ENCODE measurements at places on chromosomes 3 and 15. TPM values are rescaled to one million over a fixed set of nuclear protein-coding genes. Genes with fewer than 3 reads are reported as not detected.

GHSR gene
- total RNA-seq: not detected

GOLGA6A gene
- total RNA-seq: not detected

CLEC3B gene
- total RNA-seq: not detected

CIDEC gene
- total RNA-seq: 29.8 TPM

VGLL4 gene
- 33.2 TPM for total RNA-seq

DNAH12 gene
- total RNA-seq: not detected

GRM2 gene
- total RNA-seq: 0.07 TPM

STRA6 gene
- total RNA-seq: 71.4 TPM

COLQ gene
- total RNA-seq: 0.80 TPM

LRTM1 gene
- total RNA-seq: not detected

POTEB2 gene
- total RNA-seq: not detected

TM4SF4 gene
- total RNA-seq: 40.4 TPM

IL16 gene
- not detected for total RNA-seq

NIT2 gene
- 96.6 TPM for total RNA-seq

TM4SF18 gene
- 39.5 TPM for total RNA-seq

Measured in A549 treated with ZK216348 at 1 μM for 4 hours (cell line).